ENCODE measurements at places on chromosomes 7 and 10. TPM values are rescaled to one million over a fixed set of nuclear protein-coding genes. Genes with fewer than 3 reads are reported as not detected.

- DNase-seq, result no peak
These were observed 395.7 kb downstream of the NXPH1 start for GRCh38 chr7:8829100-8829499.

The FBXO24 gene
- not detected for total RNA-seq

DNA sequence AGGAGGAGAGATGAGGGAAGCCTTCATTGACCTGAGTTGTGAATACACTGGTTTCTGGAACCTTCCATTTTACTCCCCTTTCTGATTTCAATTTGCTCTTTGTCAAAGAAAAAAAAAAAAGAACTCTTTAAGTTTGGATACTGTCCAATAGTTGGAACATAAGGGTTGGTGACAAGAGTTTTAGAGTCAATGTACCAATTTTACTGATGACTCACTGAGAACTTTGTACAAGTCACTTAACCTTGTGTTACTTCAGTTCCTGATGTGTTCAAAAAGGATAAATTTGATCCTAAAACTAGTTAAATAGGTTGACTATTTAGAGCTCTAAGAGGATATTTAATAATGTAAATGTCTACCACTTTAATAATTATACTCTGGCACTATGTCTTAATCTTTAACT lies 4.1 kb upstream of the CDK14 start:
- DNase-seq, result no peak

The IMMP2L gene
- total RNA-seq, result 105 TPM

The FOXL3 gene
- not detected for total RNA-seq

The EVX1 gene
- not detected for total RNA-seq

GRCh38 chr7:16667355-16667754 lies 21.4 kb downstream of the BZW2 start:
- no peak for DNase-seq

The ODAD2 gene
- 0.70 TPM for total RNA-seq

GRCh38 chr7:129859183-129859582 lies 93.6 kb downstream of the UBE2H start:
- DNase-seq, result no peak

- DNase-seq, result no peak
These were observed 7.1 kb upstream of the IL2RA start for GRCh38 chr10:6069081-6069931.

DNA sequence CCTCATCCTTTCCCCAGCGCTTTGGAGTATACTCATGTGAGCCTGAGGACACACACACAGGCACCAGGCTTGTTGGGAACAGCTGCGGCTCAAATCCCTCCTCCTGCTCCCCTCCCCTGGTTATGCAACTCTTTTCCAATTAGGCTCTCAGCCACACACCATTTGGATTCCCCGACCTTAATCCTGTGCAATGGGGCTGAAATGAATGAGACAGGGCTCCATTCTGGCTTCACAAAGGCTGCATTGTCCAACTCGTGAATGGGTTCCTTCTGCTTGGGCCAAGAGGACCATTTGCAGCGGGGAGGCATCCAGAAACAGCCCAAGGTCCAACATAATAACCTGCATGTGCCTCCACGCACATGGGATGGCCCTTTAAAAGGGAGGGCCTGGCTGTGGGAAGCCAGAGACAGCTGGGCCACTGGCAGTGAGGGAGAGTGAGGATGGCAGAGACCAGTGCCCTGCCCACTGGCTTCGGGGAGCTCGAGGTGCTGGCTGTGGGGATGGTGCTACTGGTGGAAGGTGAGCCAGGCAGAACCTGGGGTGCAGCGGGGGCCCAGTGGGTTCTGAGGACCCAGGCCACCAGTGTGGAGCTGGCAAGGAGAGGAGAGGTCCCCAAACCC lies at the start of gene RGR:
Gene RGR, plus strand, starts transcription at position 403 of the 620 bp plus-strand sequence. Its CDS starts 38 bp downstream, at position 441.
- no peak for DNase-seq

The ZFYVE27 gene
- total RNA-seq, result 22.6 TPM

The KCND2 gene
- total RNA-seq, result 1.3 TPM
